ENCODE measurements at places on chromosomes 1 and 21. TPM values are rescaled to one million over a fixed set of nuclear protein-coding genes. Genes with fewer than 3 reads are reported as not detected.

Gene SPRR2A
- not detected for total RNA-seq

Gene TOE1
- 42.8 TPM for total RNA-seq

Gene FGR
- not detected for total RNA-seq

Gene S100A7
- not detected for total RNA-seq
